ENCODE measurements at places on chromosomes 6 and 20.

- DNase-seq, result no peak
These were observed 119.0 kb downstream of the EYA2 start for GRCh38 chr20:47013606-47014005.

DNA sequence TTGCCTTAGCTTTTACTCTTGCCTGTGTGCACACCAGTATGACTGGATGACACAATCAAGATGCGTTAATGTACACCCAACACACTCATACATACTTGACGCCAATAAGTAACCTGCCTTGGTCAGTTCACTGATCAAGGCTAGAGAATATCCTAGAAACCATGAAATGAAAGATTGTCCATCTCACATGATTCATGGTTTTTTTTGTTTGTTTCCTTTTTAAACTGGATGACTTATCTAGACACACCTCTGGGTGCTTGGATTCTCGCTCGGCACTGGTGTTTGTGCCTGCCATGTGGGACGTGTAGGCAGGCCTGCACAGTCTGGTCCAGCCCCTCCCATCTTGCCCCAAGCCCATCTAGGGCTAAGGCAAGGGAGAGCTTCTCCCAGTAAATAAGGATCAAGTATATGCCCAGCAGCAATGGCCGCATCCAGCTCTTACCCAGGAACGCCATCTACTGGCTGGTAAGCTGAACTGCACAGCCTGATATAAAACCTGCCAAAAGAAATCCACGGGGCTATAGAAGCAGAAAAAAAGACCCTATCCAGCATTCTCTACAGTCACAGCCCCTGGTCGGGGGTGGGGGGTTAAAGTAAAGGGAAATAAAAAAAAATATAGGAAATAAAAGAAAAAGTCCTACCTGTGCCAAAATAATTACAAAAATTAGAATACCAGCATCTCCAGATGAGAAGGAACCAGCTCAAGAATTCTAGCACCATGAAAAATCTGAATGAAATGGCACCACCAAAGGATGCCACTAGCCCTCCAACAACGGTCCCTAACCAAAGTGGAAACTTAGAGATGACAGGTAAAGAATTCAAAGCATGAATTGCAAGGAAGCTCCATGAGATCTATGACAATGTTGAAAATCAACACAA, 73.3 kb downstream of the OTOR start:
- DNase-seq, result no peak

GRCh38 chr20:33411242-33411641, 9.9 kb upstream of the CDK5RAP1 start:
- DNase-seq, result no peak

GRCh38 chr20:58155148-58155925, 73.1 kb downstream of the ANKRD60 start:
- DNase-seq, result no peak

- no peak for DNase-seq
These were observed 22.9 kb upstream of the PLEKHG1 start for GRCh38 chr6:150576651-150577226.

DNA sequence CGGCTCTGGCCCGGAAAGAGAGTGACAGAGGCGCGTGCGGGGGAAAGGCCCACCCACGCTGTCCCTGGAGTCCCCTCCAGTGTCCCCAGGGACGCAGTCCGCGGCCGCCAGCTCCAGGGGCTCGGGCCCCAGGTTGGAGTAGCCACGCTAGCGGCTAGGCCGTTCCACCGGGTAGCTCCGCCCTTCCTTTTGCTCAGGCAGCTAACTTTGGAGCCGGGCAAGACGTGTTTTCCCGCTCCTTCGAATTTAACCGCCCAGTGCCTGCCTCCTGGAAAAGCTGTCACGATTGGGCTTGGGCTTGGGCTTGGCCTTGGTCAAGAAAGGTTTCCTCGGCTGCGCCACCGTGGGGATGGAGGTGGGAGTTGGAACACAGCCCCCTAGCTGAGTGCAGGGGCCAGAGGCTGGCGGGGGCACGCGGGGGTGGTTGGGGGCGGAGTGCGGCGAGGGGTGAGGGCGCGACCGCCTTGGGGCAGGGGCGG, 4.7 kb downstream of the LINC00237 start:
- DNase-seq, result no peak

- no peak for DNase-seq
These were observed 9.7 kb downstream of the SNRPB start for GRCh38 chr20:2460752-2461424.

GRCh38 chr6:140586426-140587061, 1212.1 kb upstream of the CITED2 start:
- no peak for DNase-seq

GRCh38 chr6:118223316-118223715, 316.3 kb downstream of the SLC35F1 start:
- no peak for DNase-seq

- no peak for DNase-seq
These were observed 28.9 kb upstream of the C6orf58 start for GRCh38 chr6:127547904-127548649.

DNA sequence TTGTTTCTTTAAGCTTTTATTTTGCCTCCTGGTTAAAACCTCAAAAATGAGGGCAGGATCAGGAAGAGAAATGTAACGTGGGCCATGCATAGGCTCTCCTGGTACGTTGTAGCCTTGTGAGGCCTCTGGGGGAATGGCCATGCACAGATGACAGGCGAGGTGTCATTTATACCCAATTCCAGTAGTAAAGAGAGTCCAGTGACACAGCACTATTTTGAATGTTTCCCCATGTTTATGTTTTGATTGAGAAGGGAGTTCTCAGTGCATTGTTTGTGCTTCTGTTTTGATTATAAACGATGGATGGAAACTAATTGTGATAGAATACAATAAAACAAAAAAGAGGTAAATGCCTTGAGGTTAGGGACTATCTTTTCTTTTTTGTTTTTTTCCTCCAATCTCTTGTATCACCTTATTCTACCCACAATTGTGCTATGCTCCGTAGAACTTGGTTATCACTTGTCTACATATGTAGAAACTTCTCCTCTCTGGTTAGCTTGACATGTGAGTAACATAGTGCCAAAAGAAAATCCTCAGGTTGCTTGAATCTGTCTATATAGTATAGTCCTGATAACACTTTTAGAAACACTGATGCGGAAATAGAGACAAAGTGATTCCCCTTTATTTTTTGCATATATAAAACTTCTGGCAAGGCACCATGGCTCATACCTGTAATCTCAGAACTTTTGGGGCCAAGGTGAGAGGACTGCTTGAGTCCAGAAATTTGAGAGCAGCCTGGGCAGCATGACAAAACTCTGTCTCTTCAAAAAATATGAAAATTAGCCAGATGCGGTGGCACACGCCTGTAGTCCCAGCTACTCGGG, 6.9 kb upstream of the SMIM28 start:
- no peak for DNase-seq

DNA sequence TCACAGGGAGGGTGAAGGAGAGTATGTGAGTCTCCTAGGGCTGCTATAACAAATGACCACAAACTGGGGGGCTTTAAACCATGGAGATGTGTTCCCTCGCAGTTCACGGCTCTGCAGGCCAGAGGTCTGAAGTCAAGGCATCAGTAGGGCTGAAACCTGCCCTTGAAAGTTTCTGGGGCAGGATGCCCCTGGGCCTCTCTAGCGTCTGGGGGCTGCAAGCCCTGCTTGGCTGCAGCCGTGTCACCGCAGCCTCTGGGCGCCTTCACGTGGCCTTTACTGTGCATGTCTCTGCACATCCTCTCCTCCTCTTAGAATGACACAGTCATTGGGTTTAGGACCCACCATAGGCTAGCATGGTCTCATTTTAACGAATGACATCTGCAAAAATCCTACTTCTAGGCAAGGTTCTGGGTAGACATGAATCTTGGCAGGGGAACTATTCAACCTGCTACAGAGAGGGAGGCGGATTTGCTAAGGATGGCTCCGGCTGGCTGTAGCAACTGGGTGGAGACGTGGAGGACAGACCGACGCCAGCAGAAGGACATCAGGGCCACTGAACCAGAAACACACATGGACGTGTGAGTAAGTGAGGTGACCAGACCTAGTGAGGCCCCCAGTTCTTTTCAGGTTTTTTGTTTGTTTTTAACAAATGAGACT, 58.6 kb downstream of the PHACTR3 start:
- DNase-seq, result no peak

DNA sequence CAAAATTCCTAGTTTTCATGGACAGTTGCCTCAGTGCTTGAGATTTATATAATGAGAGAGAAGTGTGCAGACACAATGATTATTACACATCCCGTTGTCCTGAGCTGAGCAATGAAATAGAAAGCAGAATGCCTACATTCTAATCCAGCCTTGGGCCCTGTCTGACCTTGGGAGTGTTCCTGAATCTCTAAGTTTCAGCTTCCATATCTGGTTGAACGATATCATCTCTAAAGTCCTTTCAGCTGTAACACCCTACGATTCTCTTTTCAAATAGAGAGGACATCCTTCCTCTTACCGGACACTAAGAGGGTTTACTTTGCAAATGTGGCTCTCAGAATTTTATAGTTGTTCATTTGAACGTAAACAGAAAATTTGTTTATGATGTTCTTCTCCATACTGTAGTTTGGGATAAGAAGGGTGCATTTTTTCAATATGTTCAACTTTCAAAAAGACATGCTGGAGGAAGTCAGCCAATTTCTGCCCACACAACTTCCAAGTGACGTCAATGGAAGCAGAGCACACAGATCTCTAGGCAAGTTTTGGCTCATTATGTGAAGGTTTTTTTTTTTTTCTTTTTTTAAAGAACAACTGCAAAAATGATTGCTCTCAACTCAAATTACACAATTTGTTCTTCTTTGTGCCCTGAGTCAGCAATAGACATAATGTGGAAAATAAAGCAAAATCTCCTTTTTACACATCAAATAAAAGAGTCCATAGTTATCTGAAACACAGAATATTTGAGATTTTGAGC, 50.4 kb downstream of the PDE7B start:
- no peak for DNase-seq

GRCh38 chr6:88920774-88921733, 42.4 kb downstream of the RNGTT start:
- DNase-seq, result no peak

DNA sequence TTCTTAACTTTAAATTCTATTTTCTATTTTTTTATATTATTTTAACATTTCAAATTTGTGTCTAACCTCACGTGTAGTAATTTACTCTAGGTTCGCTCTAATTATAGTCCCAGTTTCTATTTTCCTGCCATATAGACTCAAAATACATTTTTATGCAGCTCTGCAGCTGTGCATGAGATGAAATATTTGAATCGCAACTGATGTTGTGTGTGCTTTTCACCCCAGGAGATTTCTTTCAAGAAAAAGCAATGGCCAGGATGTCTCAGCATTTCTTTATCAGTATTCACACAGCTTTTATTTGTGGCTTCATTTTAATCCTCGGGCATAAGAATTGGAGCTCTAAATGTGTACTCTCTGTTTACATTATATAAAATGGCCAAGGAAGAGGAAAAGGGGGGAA, 157.6 kb downstream of the HDGFL1 start:
- DNase-seq, result no peak

GRCh38 chr6:49528571-49528970, 21.9 kb upstream of the C6orf141 start:
- no peak for DNase-seq

GRCh38 chr6:152680151-152680550, 17.5 kb upstream of the MYCT1 start:
- DNase-seq, result no peak

GRCh38 chr20:48105526-48105925, 320.2 kb upstream of the SULF2 start:
- no peak for DNase-seq

GRCh38 chr6:70298068-70298467, 4.8 kb downstream of the COL9A1 start:
- DNase-seq, result no peak

DNA sequence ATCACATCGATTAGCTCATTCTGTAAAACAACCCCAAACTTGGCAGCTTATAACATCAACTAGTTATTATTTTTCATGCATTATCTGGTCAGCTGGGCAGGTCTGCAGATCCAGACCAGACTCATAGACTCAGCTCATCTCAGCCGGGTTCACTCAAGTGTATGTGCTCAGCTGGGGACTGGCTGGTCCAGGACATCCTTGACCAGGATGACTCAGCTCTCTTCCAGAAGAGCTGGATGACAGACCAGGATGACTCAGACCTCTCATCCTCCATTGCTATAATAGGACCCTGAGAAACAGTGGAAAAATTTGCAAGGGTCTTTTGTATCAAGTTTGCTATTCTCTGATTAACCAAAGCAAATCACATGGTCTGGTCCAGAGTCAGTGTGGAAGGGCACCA, 312.5 kb upstream of the PLCB4 start:
- no peak for DNase-seq

GRCh38 chr20:3158968-3159431, 665 bp downstream of the FASTKD5 start:
- DNase-seq, result no peak

GRCh38 chr6:170294298-170294730, 3.4 kb upstream of the DLL1 start:
- no peak for DNase-seq

GRCh38 chr6:26544473-26544872, 6.3 kb downstream of the HMGN4 start:
- no peak for DNase-seq

GRCh38 chr6:3282476-3283236, 23.9 kb downstream of the PSMG4 start:
- DNase-seq, result no peak

DNA sequence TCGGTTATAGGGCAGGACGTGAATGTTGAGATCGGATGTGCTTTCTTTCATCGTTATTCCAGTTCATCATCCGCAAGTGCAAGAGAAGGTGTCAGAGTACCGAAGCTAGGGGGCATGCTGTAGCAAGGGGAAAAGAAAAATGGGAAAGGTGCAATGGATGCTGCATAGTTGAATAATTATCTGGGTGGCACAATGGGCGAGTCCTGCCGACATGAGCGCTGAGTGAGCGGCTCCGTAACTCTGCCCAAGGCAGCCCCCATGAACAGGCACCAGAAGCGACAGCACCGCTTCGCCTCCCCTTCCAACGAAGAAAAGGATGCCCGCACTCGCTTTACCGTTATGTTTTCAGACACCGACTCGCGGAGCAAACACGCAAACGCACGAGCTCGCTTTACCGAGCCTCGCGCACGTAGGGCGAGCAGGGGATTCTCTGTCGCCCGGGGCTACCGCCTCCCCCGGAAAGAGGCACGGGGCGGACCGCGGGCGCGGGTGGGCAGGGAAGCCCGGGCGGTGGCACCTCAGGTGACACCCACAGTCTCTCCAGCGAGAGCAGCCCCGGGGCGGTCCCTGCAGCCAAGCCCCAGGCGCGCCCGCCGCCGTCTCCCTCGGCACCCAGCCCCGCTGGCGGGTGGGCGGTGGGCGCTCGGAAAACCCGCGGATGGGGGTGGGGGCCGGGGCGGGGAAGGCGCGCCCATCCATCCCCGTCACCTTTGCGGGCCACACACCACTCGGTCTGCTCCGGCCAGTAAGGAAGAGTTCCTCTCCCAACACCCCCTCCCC, 654 bp downstream of the WASF1 start:
- DNase-seq, result peak; percentile 17

GRCh38 chr6:137931849-137932465, 64.9 kb downstream of the TNFAIP3 start:
- no peak for DNase-seq
